ENCODE measurements at places on chromosomes 13 and 19.

GRCh38 chr19:30791088-30791487, 418.9 kb downstream of the ZNF536 start:
- no peak for DNase-seq

GRCh38 chr13:69199664-69200063, 908.0 kb upstream of the ATXN8OS start:
- DNase-seq: no peak

DNA sequence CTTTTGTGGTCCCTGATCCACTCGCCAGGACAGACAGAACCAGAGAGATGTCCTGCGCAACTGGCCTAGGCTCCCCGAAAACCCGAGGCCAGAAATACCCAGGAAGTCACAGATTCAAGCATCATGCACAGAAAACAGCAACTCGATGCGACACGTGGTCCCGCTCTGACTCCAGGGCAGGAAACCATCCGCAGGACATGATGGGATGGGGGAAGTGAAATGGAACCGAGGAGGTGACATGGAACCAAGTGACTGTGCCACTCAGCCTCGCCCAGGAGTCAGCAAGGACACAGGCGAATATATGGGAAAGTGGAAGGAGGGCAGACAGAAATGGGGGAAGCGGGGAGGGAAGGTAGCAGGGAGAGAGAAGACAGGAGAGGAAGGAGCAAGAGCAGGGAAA, 1.1 kb downstream of the ZSCAN18 start:
- DNase-seq: no peak

- no peak for DNase-seq
These were observed 1000.6 kb downstream of the OLFM4 start for GRCh38 chr13:54029226-54029625.

- no peak for DNase-seq
These were observed 158.1 kb downstream of the ZNF486 start for GRCh38 chr19:20325151-20325550.

DNA sequence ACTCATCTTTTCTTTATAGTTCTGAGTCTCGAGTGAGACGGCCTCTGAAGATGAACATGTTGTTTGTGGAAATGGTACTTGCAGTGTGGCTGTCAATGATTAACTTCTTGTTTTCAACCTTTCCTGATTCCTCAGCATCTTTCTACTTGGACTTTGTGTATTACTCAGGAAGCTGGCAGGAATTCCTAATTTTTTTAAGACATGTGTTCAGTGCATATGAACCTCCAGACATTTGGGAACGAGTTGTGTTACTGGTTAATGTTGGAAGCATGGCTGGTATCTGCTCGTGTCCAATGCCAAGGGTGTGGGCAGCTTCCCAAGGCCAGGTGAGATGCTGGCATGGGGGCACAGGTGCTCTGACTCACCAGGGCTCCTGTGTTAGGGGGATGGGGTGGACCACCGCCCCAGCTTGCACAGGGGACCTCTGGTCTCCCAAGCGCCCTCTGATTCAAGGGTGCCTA, 61.1 kb upstream of the MCF2L start:
- DNase-seq: no peak
